ENCODE measurements at places on chromosomes 7 and 10.

DNA sequence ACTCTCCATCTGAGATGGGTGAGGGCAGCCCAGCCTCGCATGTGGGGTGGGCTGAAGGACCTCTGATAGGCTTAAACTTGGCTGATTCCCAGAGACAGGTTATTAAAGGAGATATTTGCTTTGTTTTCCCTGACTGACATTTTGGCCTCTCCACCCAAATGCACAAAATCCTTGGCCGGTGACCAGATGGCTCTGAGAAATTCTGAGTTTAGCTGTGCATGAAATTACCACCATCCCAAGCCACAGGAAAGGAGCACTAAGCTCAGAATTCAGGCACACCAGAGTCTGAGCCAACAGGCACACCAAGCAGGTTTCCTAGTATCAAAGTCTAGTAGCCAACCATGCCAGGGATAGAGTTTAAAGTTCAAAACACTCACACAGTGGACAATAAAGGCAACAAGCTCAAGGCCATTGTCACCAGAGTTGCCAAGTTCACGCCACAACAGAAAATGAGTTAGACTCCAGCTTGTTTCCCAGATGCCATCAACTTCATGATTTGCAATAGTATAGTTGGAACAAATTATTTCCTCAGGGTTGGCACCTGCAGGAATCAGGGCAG is 387.6 kb downstream of the KCNMA1 start:
- DNase-seq = no peak

DNA sequence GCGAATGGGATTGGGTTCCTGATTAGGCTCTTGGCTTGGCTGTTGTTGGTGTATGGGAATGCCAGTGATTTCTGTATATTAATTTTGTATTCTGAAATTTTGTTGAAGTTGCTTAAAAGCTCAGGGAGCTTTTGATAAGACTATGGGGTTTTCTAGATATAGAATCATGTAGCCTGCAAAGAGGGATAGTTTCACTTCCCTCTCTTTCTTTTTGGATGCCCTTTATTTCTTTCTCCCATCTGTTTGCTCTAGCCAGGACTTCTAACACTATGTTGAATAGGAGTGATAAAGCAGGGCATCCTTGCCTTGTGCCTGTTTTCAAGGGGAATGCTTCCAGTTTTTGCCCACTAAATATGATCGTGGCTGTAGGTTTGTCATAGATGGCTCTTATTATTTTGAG is 40.4 kb upstream of the MPP7 start:
- DNase-seq = no peak

GRCh38 chr10:13730956-13731355 is 144.2 kb downstream of the PRPF18 start:
- no peak for DNase-seq

GRCh38 chr10:20616056-20616671 is 280.9 kb downstream of the NEBL start:
- no peak for DNase-seq

- no peak for DNase-seq
Measured at GRCh38 chr10:75018686-75019307, 92.7 kb upstream of the SAMD8 start.

DNA sequence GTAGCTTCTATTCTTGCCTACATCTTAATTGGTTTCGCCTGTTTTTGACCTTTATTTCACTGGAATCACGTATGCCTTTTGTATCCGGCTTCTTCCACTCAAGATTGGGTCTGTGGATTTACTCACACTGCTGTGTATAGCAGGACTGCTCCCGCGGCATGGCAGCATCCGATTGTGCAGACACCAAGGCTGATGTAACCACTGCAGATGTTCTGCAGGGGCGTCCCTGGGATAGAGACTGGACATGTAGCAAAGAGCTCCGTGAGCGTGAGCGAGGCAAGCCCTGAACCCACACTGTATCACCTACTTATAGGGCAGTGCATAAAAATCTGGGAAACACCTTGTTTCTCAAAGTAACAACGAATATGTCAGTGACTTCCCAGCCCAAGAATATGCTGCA is 11.4 kb upstream of the IDI2 start:
- DNase-seq = no peak

GRCh38 chr10:113047605-113047962 is 97.5 kb downstream of the TCF7L2 start:
- no peak for DNase-seq

- DNase-seq = no peak
Measured at GRCh38 chr10:96512524-96513304, 1.0 kb downstream of the TLL2 start.

DNA sequence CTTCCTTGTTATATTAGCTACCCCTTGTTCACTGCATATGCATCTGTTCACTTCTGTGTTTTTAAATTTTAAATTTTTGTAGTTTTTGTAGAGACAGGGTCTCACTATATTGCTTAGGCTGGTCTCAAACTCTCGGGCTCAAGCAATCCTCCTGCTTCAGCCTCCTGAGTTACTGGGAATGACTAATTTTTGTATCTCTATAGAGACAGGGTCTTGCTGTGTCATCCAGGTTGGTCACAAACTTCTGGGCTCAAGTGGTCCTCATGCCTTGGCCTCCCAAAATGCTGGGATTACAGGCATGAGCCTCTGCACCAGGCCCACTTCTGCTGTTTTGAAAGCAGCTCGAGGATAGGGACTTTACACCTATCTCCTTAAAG is 64.6 kb downstream of the PRTFDC1 start:
- DNase-seq = no peak

DNA sequence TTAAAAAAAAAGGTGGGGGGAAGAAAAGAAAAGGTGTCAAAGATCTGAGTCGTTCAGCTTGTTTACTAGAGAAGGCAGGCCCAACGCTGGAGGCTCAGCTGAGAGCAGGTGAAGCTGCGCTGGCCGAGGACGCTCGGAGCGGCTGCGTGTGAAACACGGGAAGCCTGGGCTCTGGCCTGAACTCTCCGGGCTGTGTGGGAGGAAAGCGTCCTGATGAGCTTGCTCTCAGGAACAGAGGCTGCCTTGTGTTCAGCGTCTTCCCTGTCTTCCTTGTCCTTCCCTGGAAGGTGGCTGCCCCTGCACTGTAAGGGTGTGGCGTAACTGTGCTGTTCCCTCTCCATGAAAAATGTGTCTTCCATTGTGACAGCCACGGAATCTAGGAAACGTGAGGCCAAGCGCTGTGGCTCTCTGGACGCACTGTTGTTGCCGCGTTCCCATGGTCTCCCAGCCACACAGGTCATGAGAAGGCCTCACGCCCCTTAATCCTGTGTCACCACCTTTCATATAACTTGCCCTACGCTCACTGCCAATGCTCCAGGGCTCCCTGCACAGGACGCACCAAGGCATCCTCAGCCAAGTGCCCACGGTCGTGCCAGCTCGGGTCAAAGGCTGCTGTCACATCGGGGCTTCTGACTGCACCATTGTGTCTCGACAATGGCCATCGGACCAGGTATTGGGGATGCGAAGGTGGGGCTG is 15.8 kb downstream of the IL15RA start:
- no peak for DNase-seq

DNA sequence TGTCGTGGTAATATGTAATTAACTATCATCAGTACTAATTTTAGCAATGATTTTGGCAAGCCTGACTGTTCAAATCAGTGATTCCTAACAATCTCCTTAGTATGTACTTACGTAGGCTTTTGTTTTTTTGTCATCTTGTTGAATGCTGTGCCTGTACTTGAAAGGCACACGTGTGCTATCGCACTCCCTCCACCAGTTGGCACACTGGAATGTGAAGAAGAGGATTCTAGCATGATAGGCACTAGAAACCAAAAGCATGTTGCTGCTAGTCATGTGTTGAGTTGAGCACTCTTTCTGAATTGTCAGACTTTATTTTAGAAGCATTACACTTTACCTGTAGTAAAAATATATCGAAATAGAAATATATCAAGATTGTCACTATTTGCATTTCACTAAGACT is 59.1 kb downstream of the TASOR2 start:
- DNase-seq = no peak

- no peak for DNase-seq
Measured at GRCh38 chr10:53013201-53013810, 240.7 kb upstream of the MBL2 start.

DNA sequence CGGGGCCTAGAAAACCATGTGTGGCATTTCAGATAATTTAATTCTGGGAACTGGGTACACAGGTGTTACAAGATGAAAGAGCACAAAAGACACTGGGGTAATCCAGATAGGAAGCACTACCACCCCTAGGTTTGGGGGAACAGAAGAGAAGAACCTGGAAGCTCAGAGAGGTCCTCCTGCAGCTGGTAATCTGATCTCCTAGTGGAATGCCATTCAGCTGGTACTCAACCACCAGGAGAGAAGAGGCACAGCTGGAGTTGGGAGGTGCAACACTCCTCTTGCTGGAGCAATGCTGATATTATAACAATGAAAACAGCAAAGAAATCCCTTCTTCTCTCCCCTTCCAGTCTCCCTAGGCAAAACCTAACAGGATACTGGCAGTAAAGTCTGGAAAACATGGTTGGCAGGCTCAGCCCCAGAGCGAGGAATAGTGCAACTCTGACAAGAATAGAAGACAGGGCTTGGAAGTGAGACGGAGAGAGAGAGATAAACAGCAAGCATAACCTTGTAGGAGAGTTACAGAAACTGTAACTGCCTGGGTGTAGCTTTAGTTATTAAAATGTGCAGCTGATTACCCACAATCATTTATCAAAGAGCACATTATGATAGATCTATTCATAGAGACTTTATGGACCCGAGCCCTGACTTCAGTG is 35.0 kb downstream of the NRF1 start:
- DNase-seq = no peak

DNA sequence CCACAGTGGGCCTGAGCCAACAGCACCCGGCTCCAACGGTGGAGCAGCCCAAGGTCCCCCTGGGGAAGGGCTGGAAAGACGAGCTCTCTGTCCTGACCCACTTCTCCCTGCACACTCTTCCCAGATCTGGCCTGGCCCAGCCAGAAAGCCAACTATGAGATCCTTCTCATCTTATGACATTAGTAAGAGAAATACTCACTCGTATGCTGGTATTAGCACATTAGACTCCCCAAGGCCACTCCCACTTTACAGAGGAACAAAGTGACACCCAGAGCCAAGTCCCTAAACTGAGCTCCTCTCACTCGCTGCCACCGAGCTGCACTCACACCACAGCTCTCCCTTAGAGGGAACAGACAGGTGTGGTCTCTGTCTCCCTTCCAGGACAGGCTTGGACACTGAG is 24.8 kb downstream of the DLG5 start:
- no peak for DNase-seq

GRCh38 chr10:89206402-89207180 is 526 bp downstream of the CH25H start:
- peak; percentile 9 for DNase-seq

DNA sequence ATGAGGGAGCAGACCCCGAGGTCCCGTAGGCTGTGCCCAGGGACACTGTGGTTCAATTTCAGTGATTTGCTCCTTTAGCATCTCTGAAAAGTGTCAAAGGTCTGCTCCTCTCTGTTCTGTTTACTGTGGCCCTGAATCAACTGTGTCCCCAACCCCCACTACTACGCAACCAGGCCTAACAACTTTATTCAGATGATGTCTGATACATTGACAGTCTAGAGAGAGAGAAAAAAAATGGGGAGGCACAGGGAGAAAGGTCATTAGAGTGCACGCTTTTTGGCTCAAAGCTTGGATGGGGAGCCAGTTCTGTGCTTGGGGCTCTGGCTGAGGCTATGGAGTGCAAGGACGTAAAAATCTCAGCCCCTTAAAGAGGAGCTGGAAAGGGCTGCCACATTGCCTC is 77.9 kb downstream of the FAM107B start:
- no peak for DNase-seq

GRCh38 chr7:140245611-140246105 is 68.9 kb upstream of the KDM7A start:
- DNase-seq = no peak

- peak; percentile 75 for DNase-seq
Measured at GRCh38 chr7:17939211-17939605, 1.1 kb downstream of the SNX13 start.

- DNase-seq = no peak
Measured at GRCh38 chr10:85408388-85408787, 958.2 kb downstream of the GRID1 start.

DNA sequence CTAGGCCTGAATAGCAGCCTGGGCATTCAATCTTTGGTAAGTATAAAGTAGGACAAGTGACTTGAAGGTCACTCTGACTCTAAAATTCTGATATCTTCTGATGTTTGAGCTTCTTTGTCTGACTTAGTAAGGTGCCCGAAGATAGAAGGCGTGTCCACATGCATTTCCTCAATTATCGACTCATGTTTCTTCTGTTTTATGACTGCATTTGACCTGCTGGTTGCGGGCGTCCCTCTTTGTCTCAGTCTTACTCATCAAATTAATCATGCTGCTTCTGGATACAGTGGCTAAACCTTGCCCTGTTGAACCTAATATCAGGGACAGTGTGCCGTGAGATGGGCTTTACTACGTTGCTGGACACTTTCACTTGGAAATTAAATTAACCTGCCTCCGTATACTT is 534.1 kb downstream of the SDK1 start:
- no peak for DNase-seq

DNA sequence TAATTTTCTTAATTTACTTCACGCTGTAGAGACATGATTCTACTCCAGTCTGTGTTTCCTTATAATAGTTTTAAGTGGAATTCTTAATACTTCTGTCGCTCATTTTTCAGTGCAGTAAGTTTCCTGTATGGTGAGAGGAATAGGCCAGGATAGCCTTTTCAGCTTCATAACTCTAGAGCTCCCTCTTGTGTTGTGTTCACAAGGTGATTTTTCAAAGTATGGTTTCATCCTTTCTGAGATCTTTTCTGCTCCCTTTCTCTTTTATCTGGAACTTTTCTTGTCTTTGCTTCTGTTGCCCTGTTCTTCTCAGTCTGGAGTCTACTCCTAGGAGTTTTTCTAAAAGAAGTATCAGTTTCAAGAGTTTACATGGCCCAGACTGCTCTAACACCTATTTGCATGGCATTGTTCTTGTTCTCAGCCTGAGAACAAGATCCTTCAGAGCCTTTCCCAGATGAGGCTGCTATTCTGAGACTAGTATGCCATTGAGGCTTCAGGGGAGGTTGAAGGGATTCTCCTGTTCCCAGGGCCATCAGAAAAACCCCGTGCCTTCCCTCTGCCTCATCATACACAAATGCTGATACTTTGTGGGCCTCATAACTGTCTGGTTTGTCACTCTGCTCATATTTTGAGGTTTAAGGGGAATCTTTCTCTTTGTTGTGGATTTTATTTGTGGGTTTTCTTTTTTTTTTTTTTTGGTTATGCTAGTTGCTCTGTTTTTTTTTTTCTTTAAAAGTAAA is 21.8 kb downstream of the NET1 start:
- DNase-seq = peak; percentile 9

GRCh38 chr7:110486549-110486948 is 604.4 kb upstream of the LRRN3 start:
- no peak for DNase-seq

GRCh38 chr10:6176691-6177231 is 26.0 kb upstream of the PFKFB3 start:
- no peak for DNase-seq

GRCh38 chr7:132804849-132805485 is 228.7 kb upstream of the PLXNA4 start:
- no peak for DNase-seq

- DNase-seq = no peak
Measured at GRCh38 chr7:121012919-121013318, 24.4 kb downstream of the CPED1 start.

Data from KG1 (cell line).